ENCODE measurements at places on chromosomes 7 and 10.

GRCh38 chr10:66187053-66187733 lies 738.6 kb upstream of the LRRTM3 start:
- DNase-seq: no peak

GRCh38 chr10:33286157-33286934 lies 48.1 kb downstream of the NRP1 start:
- no peak for DNase-seq

DNA sequence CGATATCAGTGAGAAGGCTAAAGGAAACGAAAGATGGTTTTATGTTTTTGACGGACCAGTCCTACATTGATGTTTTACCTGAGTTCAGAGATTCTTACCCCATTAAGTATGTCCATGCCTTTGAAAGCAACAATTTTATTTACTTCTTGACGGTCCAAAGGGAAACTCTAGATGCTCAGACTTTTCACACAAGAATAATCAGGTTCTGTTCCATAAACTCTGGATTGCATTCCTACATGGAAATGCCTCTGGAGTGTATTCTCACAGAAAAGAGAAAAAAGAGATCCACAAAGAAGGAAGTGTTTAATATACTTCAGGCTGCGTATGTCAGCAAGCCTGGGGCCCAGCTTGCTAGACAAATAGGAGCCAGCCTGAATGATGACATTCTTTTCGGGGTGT lies 27.7 kb downstream of the MET start:
- DNase-seq: no peak

- DNase-seq: no peak
Observed at GRCh38 chr10:32253276-32253675, 93.7 kb downstream of the EPC1 start.

DNA sequence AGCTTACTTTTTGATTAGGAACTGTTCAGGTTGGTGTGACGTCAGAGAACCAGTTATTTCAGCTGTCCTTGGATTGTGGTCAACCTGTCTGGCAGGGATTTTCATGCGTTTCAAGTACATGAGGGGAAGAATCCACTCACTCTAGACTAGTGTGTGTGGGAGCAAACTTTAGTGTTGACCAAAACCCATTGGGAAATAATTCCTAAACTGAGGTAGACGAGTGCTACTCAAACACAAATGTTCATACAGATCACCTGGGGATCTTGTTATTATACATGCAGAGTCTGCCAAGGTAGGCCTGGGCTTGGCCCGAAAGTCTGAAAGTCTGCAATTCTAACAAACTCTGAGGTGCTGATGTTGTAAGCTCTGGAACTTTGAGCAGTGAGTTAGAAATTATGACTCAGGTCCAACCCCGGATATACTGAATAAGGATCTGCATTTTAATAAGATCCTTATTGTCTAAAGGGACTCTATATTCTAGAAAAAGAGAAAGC lies 111.1 kb upstream of the CREB5 start:
- DNase-seq: no peak

- DNase-seq: no peak
Observed at GRCh38 chr7:38545977-38546376, 85.2 kb downstream of the AMPH start.

GRCh38 chr7:41997151-41997550 lies 239.9 kb downstream of the GLI3 start:
- no peak for DNase-seq

DNA sequence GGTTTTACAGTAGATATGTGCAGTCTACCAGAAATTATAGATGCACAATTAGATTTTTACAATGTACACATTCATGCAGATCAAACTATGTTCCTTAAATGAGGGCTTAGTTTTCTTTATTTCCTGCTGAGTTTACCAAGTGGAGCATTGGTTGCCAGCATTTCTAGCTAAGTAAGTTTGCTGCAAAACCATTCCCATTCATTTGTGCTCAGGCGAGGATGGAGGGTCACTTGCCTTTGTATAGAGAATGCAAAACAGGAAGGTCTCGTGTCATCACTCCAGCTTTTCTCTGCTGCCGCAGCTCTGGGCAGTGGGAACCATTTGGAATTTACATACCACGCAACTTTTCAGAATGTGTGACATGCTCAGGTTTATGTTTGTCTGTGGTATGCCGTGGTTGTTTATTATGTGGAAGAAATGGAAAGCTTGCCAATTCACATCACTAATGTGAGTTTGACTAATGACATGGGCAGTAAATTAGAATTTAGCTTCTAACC lies 198.6 kb downstream of the TRIL start:
- no peak for DNase-seq

GRCh38 chr10:61744469-61744868 lies 81.7 kb downstream of the CABCOCO1 start:
- no peak for DNase-seq

GRCh38 chr10:44261296-44261695 lies 123.6 kb downstream of the CXCL12 start:
- DNase-seq: no peak

DNA sequence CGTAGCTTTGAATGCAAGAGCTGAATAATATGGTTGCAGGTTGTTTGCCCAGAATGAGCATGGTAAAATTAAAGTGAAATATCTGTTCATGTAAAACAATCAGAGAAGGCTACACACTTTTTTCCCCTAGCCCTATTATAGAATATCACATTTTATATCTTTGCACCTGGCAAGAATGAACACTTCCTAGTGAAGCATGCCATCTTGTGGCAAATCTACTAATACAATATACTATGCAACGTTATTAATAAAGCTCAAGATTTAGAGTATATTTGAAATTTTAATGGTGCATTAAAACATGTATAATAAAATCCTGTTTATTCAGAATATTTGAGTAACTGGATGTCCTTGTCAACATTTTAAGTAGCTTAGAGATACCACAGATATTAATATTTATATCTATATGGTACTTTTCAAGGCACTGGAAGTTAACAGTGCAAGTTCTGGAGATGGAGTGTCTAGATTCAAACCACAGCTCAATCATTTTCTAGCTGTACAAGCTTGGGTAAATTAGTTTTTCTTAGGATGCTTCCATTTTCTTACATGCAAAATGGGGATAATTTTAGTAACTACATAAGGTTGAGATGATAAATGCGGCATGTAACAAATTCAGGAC lies 643.1 kb upstream of the SEMA3D start:
- no peak for DNase-seq

- peak; percentile 31 for DNase-seq
Observed at GRCh38 chr10:22317076-22317370, 835 bp downstream of the COMMD3 start.

- DNase-seq: no peak
Observed at GRCh38 chr10:75398200-75398691, 3.3 kb downstream of the ZNF503 start.

DNA sequence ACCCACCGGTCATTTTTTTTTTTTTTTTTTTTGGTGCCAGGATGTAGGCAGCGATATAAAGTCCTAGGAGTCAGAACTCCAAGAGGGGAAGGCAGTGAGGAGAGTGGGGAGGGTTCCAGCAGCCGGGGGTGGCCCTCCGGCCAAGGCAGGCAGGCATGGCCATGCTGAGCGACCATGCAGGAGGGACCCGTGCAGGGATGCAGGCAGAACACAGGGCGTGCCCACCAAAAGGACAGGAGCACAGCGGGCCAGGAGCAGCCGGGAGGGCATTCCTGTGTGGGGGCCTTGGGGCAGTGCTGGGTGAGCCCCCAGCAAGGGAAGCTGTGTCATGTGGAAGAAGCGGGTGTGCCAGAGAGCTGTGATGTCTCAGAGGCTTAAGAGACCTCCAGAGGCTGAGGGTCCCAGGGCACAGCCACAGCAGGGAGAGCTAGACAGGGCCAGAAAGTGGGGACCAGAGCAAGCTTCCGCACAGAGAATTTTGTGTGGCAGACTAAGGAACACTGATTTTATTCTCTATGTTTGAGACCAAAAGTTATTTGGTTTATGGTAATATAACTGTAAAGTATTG lies 5.7 kb downstream of the ZFAND2A start:
- DNase-seq: no peak

- DNase-seq: no peak
Observed at GRCh38 chr10:101848408-101848807, 4.8 kb upstream of the KCNIP2 start.

GRCh38 chr10:58756130-58756719 lies 243.6 kb downstream of the BICC1 start:
- no peak for DNase-seq

DNA sequence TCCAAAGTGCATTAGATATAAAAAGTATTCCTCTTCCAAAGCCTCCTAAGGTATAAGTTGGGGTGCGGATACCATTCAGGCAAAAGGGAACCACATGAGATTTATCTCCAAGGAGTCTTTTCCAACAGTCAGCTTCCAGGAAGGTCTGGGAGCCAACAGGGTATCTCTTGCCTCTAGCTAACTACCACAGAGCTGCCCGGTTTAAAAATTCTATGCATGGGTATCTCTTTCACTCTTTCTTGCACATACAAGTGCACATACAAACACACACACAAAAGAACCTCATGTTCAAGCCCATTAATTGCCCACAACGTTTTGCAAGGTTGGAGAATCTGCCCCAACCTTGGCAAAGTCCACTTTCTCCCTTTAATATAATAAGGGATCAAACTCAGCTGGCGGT lies 80.7 kb downstream of the CDK6 start:
- DNase-seq: no peak

GRCh38 chr10:91976317-91977051 lies 52.9 kb downstream of the BTAF1 start:
- no peak for DNase-seq

GRCh38 chr7:54860003-54860775 lies 101.2 kb upstream of the SEC61G start:
- DNase-seq: no peak

DNA sequence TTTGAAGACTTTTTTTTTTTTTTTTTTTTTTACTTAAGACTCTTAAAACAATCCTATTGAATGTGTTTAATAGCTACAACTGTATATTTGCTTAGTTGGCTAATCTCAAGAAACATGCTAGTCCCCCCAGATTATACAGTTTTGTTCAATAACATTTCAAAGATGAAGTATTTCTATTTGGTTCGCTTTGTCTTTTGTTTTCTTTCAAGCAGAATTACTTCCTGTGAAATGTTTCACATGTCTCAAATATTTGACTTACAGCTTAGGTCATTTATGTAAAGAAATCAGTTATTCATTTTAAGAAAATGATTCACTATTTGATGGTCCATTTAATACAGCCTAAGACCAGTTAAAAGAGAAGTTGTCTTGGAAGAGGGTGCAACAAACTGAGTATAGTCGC lies 12.8 kb upstream of the LAMB1 start:
- no peak for DNase-seq

GRCh38 chr7:92881091-92881485 lies 44.7 kb upstream of the CDK6 start:
- no peak for DNase-seq

DNA sequence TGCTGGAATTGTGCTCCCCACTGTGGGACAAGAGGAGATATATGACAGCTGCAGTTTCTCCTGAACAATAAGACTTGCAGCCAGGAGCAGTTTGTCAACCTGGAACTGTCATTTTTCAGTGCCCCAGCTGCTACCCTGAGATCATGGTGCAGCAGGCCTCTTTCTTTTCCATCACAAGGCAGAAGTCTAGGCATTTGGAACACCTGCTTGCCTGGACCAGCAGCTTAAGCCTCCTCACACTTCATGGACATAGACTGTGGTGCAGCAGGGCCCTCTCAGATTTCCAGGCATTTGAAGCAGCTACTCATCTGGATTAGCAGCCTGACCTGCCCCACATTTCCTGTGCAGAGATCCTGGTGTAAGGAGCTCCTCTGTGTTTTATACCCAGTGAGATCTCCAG lies 450.7 kb upstream of the TEX47 start:
- DNase-seq: no peak

- DNase-seq: peak; percentile 4
Observed at GRCh38 chr7:135166338-135166990, 4.0 kb downstream of the CYREN start.

- no peak for DNase-seq
Observed at GRCh38 chr10:1522237-1522636, 215.1 kb downstream of the ADARB2 start.

- no peak for DNase-seq
Observed at GRCh38 chr7:27148756-27149641, 1.4 kb upstream of the HOXA6 start.

- DNase-seq: no peak
Observed at GRCh38 chr7:135715673-135716072, 12.3 kb downstream of the SLC13A4 start.

DNA sequence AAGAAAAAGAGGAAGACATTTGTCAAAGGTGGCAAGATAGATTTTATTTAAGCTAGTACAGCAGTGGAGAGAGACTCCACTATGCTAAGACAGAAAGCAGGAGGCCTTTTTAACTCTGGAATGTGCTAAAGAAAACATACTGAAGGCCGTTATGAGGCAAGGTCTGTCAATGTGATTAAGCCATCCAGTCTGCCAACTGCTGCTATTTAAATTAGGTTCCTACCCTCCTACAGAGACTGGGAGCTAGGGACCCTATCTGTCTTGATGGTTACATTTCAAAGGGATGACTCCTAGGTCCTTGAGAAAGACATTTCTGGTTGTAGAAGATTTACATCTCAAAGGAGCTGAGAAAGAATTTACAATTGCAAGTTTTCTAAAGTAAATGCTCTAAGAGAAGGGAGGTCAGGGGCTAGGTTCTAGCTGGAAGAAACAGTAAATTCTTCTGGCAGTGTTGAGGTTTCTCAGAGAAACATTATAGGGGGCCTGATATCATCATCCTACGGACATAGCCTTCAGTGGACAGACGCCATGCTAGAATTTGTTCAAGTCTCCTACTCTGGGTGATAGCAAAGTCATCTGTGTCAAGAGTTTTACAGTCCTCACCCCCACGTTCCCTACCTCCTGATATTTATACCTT lies 211.6 kb downstream of the PHF14 start:
- DNase-seq: no peak

DNA sequence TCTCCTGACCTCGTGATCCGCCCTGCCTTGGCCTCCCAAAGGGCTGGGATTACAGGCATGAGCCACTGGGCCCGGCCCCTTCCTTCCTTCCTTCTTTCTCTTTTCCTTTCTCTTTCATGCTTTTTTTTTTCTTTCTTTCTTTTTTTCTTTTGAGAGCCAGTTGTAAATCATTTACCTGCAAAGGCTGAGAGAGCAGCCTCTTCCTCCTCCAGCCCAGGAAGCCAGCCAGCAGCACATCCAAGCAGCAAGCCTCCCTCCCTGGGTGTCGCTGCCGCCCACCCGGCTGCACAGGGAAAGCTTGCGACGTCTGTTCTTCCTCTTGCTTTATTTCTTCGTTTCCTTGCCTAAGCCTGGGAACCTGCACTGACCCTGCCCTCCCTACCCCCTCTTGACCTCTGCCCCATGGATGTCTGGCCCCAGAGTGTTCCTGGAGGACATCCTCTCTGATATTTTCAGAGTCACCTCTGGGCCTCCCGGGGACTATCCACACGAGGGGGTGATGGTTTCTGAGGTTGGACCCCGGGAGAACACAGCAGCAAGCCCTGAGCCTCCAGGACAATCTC lies 62.8 kb upstream of the MYL10 start:
- peak; percentile 65 for DNase-seq

GRCh38 chr10:87931836-87932230 lies 68.4 kb downstream of the PTEN start:
- DNase-seq: no peak

GRCh38 chr10:35005868-35006267 lies 84.3 kb downstream of the CUL2 start:
- no peak for DNase-seq
